Stimulated activated naive CD4-positive, alpha-beta T cell treated with Interleukin-2 at 50 U/mL for 16 hours (primary cell): ENCODE measurements at places on chromosomes 3 and 15.
A peak's percentile ranks its signal among the peaks of the same experiment; 100 is the strongest.

DNA sequence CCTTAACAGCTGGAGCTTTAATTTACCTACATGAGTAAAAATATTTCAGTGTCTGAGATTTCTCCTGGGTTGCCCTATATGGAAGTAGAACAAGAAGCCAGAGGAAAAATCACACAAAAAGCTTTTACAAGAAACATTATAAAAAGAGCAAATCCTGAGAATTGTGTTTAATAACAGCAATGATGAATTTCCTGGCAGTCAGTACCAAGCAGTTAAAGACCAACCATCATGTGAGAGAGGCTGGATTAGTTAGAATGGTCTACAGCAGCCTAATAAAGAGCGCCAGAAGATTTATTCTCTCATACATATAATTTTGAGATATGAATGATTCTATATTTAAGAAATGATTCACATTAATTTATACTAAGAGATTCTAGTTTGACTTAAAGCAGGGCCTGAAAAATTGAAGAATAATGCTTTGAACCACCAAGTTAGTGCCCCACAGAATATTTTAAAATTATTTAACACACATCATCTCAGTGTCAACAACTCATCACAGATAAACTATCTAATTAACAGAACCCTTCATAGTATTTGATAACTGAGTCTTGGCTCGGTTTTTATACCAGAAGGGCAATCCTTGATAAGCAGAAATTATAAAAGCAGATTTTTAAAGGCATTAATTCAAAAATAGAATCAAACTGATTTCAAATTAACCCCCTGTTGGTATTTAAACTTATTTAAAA is 59.9 kb upstream of the DPH6 start:
- DNase-seq, result no peak

GRCh38 chr15:61315471-61315870 is 86.4 kb upstream of the RORA start:
- no peak for DNase-seq

GRCh38 chr3:145704020-145704419 is 457.0 kb downstream of the PLOD2 start:
- no peak for DNase-seq

- no peak for DNase-seq
Observed at GRCh38 chr3:42961633-42962032, 17.5 kb upstream of the GASK1A start.

- DNase-seq, result no peak
Observed at GRCh38 chr15:95565690-95566089, 764.8 kb upstream of the NR2F2 start.

DNA sequence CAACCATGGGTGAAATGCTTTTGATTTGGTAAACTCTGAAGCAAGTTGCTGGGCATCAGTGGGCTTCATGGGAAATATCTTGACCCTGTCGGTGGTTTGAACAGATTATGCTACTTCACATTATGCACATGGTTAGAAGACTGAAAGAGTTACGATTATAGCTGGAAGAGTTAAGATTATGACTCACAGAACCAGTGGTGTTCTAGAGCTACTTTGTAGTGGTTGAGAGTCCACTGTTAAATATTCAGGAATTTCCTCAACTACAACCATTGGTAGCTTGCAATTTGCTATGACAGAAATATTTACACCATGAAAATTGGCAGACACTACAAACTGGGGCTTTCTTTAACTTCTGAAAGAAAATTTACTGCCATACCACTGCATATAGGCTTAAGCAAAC is 99.3 kb downstream of the GADL1 start:
- no peak for DNase-seq

- DNase-seq, result peak; percentile 16
Observed at GRCh38 chr3:188950832-188951489, 220.8 kb upstream of the TPRG1 start.

DNA sequence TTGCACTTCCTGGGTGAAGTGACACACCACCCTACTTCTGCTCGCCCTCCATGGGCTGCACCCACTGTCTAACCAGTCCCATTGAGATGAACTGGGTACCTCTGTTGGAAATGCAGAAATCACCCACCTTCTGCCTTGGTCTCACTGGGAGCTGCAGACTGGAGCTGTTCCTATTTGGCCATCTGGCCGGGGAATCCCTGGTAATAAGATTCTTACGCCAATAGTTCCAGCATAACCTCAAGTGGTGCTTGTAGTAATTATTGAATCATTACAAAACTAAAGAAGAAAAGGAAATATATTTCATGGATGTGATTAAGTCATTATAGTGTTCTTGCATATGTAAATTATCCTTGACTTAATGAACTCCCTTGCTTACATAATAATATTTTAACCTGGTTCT is 841.9 kb downstream of the CADM2 start:
- no peak for DNase-seq

GRCh38 chr15:94247789-94248638 is 16.7 kb downstream of the MCTP2 start:
- no peak for DNase-seq

GRCh38 chr3:65190111-65190510 is 502.3 kb upstream of the ADAMTS9 start:
- DNase-seq, result no peak

GRCh38 chr3:105867712-105868430 is 941 bp downstream of the CBLB start:
- DNase-seq, result no peak

DNA sequence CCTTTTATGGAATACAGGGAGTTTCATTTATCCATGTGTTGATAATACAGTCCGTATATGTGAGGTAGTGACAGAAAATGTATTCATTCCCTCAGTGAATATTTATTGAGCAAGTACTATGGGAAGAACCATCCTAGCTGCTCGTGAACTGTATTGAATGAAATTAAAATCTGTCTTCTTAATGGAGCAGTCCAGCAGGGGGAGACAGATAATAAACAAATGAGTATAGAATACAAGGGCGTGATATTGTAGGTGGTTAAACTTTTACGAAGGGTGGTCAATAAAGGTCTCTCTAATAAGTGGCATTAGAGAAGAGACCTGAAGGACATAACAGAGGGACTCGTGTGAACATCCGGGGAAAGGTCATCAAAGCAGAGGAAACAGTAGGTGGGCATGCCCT is 62.7 kb upstream of the OSTN start:
- DNase-seq, result no peak

- DNase-seq, result no peak
Observed at GRCh38 chr3:195269375-195270078, 1.4 kb downstream of the XXYLT1 start.

DNA sequence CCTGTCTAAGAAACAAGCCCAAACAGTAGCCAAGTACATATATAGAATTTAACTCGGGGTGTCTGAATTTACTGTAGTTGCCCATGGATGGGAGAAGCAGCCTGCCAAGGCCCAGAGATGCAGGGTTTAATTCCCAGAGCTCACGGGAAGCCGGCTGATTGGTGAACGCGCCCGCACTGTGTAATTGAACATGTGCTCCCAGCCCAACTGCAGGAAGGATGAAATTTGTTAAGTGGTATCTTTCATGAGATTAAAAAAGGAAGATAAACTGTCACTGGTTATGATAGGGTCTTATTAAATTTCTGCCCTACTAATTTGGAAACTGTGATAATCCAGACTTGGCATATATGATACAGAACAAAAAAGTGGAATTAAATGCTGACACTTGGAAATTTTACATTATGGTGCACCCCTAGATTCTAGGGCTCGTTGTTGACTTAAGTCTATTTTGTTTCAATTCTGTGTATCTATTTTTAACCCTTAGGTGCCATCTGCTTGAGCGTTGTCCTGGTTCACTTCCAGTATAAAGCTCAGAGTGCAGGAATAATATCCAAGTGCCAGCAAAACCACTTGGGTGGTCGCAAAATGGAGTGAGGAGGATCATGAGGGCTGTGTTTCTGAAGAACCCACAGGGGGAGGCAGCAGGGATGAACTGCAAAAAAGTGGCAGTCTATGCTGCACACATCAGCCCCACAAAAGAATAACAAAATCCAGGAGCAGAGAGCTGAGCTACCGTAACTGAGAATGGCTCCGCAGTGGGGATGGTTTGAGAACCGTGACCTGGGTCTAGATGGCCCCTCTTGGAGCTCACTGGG is 13.8 kb upstream of the TMC3 start:
- no peak for DNase-seq

- DNase-seq, result no peak
Observed at GRCh38 chr3:24828011-24828410, 333.4 kb upstream of the THRB start.

- no peak for DNase-seq
Observed at GRCh38 chr3:61252836-61253235, 1.6 kb upstream of the FHIT start.

DNA sequence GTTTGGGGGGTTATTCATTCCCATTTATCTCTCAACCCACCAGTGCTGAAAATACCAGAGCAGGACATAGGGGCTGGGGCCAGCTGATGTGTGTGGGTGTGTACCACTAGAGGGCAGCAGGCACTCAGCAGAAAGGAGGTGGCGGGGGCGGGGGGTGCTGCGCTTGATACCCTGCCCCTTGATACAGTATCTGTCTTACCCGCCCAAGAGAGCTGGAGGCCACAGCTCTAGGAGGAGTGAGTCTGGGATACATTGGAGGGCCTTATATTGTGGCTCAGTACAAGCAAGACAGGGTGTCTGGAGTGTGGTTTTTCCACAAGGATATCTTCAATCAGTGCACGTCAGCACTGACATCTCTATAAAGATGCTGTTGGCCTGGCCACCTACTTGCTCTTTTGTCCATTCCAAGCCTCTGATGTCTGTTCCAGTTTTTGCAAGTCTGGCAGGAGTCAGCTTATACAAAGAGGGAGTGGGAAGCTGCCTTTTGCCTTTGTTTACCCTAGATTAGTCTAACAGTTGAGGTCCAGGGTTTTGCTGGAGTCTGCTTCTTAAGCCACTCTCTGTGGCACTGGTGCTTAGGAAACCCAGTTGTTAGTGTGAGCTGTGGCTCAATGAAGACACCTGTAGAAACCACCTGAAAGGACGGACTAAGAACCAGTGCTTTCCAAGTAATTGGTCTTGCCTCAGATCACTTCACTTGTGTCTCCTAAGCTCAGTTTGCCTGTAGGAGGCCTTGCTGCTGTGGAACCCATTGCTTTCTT is 1.5 kb upstream of the RBM15B start:
- DNase-seq, result peak; percentile 41

DNA sequence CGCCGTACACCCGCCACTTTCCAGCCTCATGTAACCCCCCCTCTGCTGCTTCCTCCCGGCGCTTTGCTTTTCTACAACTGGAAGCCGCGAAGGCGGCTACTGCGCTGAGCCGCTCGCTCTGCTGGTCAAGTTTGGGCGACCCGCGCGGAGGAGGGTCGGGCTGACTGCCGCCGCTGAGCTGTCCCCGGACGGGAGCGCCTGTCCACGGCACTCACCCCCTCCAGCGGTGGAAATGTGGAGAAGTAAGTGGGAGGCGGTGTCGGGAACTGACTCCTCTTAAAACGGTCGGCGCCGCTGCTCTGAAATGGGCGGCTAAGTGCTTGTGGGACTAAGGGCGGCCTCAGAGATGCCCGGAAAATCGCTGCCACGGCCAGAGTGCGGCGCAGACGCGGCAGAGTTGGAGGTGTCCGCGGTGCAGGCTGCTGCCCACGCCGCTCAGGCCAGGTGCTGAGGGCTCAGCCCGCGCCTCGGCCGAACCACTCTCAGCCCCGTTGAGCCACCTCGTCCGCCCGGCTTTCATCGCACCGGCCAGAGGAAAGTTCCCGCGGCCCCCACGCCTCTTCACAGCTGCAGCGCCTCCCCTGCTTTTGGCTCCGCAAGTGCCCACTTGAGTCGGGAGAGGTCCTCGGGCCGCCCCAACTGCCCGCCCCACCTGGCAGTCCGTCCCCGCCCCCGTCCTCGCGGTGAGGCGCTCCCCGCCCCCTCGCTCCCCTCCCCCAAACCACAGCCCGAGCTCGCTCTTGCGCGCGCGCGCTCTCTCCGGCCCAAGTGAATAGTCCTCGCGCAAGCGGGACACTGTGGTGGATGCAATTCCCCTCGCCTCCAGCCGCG is at the start of gene EPHA6:
TSS of gene EPHA6 (plus strand) at position 775 of the 831 bp plus-strand sequence.
- no peak for DNase-seq

DNA sequence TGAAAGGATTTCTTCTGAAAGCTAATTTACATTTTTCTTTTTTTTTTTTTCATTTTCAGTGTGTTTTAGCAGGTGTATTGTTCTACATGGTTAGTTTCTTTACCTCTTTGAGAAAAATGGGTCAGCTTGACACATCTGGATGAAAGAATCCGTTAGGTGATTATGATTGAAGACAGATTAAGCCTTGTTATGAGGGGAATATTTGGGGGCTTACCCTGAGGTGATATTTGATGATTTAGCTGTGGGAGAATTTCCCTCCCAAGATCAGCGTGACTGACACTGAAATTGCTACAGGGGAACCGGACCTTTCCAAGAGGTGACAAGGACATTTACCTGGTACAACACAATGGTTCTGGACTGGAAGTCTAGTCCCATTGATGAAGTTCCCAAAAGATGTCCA is 147.5 kb downstream of the NFKBIZ start:
- no peak for DNase-seq

- DNase-seq, result no peak
Observed at GRCh38 chr15:76349301-76350070, 12.9 kb downstream of the ISL2 start.

DNA sequence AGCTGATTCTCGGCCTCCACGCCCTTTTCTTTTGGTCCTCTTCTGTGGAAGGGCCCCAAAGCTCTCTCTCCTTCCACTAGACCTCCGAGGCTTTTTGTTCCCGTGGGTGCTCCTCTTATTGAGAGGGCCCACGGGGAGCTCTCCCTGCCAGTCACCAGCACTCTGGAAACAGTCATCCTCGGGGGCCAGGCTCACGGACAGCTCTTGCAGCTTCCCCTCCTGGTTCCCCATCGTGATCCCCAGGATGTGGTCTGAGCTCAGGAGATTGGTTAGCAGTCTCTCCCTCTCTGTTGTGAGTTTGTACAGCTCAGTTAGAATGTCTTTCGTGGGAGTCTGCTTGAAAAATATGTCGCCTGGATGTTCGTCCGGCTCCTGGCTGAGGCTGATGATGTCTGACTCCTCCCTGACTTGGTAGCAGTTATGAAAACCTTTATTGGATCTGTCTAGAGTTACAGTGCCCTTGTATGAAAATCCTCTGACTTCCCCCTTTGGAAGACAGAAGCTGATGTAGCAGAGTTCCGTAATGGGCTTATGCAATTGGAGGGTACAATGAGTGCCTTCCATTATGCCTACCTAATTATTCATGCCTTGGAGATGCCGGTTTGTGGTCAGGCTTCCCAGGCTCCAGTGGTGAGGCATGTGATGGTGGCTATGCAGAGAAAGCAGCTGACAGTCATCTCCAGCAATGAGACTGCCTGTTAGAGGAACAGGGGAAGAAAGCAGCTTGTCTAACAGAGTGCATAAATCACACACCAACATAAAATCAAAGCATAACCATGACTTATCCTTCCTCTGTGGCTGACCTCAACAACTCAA is 40.0 kb downstream of the FMN1 start:
- DNase-seq, result no peak

- no peak for DNase-seq
Observed at GRCh38 chr15:83697716-83698115, 43.8 kb downstream of the ADAMTSL3 start.

- no peak for DNase-seq
Observed at GRCh38 chr15:82568986-82569385, 28.7 kb upstream of the RPS17 start.

GRCh38 chr3:18735005-18735404 is 309.9 kb upstream of the SATB1 start:
- DNase-seq, result no peak

DNA sequence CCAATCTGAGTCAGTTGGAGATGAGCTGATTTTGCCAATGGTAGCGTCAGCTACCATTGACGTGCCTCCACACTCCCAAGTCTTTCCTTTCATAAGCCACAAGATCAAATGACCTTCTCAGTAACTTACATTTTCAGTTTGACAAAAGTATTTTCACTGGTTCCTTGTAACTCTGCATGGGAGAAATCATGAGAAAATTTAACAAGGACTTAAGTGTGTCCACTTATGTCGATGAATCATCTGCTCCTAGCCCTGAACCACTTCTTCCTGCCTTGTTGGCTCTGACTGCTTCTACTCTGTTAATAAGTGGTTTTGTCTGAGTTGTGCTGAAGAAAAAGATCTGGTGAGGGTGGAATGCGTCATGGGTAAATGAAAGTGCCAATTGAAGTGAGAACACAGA is 101.2 kb downstream of the NFKBIZ start:
- no peak for DNase-seq
